Stomach (tissue), 19 donors: ENCODE measurements at places on chromosomes 12 and 14. TPM values are rescaled to one million over a fixed set of nuclear protein-coding genes. Genes with fewer than 3 reads are reported as not detected.
A peak's percentile ranks its signal among the peaks of the same experiment; 100 is the strongest.

Gene TMEM229B
- total RNA-seq = 2.6 TPM

- DNase-seq = no peak
Observed at GRCh38 chr12:108907839-108908351, 28.0 kb downstream of the DAO start.

Gene CLBA1
- 3.5 TPM for total RNA-seq

Gene C12orf54
- not detected for total RNA-seq

DNA sequence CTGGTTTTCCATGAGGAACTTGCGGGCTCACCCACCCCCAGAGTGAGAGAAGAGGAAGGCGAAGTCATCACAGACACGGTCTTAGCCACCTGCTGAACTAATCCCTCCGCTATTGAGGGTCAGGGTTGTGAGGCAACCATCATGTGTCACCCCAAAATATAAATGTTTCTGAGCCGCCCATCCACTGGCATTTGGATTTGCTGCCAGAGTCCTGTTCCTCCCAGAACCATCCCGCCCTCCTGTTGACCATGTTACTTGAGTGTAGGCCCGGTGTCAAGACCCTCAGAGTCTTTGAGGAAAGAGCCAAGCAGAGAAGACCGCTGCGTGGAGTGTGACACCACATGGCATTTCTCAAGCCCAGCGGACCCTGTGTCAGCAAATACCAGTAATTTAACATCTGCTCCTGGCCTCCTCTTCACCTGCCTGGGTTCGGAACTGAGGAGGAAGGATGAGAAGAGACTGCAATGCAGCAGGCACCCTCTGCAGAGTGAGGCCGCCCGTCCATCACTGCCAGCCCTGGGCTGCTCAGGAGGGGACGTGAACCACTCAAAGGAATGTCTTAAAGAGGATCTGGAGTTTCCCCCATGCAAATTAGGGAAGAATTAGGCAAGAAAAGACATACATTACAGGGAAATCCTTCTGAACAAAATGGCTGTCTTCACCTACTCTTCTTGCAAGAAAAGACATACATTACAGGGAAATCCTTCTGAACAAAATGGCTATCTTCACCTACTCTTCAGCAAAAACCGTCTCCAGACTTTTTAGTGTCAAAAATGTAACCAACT, 100.4 kb downstream of the FBXL14 start:
- no peak for DNase-seq

DNA sequence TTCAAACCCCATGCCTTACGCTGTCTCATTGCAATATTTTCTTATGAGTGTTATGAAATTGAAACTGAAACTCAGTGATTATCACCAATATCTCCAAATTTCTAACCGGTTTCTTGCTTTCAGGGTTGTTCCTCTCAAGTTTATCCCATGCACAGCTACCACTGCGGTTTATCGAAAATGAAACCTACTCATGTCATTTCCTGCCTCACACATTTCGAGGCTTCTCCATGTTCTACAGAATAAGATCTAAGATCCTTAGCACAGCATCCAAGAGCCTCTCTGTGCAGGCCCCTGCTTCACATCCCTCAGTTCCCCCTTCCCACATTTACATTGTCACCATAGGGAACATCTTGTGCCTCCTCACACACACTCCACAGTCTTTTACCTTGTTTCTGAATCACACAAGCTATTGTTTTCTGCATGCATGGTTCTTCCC, 45.5 kb upstream of the FAR2 start:
- peak; percentile 47 for DNase-seq

Gene RHOJ
- 9.9 TPM for total RNA-seq

DNA sequence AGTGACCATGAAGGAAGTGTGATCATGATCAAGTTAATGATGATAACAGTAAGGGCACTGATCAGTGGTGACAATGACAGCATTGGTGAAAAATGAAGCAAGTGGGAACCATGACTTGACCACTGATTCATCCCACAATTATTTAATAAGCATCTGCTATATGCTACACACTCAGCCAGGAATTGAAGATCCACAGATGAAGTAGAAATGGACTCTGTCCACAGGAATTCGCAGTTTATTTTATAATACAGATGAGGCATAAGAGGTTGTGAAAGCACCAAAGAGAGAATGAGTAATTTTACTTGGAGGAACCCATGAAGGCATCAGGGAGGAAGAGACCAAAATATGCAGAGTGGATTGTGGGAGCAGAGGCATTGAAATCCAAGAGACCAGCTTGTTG, 33.8 kb upstream of the SMUG1 start:
- no peak for DNase-seq

GRCh38 chr12:98456576-98457573, 58.5 kb upstream of the TMPO start:
- peak; percentile 84 for DNase-seq

- DNase-seq = no peak
Observed at GRCh38 chr12:64299628-64300027, 77.5 kb upstream of the KICS2 start.

Gene ZCRB1
- total RNA-seq = 3.5 TPM

DNA sequence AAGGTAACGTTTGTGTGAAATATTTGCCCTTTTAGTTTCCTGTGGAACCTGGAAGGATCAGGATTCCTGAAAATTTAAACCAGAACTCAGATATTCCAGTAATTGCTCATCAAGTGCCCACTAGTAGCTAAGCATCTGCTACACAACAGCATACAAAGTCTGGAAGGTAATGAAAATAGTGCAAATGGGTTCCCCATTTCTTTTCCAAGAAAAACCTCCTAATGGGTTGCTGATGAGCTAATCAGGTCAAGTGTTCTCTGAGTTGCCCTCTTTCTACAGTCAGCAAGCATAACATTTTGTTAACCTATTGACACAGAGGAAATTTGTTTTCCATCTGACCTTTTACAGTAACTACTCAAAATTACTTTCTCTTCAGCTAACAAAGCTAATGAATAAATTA, 83.6 kb upstream of the PMCH start:
- DNase-seq = no peak

Gene FGD6
- total RNA-seq = 7.0 TPM

Gene KRT85
- not detected for total RNA-seq

GRCh38 chr12:673849-674248, 10.6 kb upstream of the NINJ2 start:
- no peak for DNase-seq

GRCh38 chr12:119055977-119056376, 74.6 kb downstream of the SRRM4 start:
- DNase-seq = no peak

DNA sequence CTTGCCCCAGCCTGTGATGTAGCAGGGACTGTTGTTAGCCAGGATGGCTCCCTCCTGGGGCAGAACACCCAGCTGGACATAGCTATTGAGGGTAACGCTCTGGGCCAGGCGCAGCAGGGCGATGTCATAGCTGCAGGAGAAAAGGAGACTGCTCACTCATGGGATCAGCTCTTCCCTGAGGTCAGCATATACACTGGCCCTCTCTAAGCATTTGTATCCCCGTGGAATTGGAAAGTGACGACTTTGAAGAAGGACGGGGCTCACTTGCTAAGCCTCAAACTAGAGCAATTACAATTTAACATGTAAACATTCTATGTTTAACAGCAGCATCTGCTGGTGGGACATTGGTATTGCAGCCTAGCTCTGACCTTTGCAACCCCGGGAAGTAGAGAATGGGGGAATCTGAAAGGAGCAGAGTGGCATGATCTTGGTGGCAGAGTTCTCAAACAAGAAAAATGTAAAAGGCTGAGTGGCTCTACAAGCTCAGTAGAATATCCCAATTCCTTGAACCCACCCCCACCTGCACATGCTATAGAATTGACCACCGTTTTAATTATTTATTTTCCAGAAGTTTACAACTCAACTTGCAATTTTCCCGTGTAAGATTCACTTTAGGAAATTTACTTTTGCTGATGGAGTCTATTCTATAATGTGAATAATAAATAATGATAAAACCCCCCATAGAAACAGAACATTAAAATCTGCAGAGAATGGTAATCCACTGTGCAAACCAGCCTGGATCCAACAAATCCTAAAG, 5.0 kb downstream of the CELA1 start:
- peak; percentile 90 for DNase-seq

Gene NEUROD4
- not detected for total RNA-seq

- DNase-seq = no peak
Observed at GRCh38 chr14:77372304-77372841, 4.5 kb downstream of the TMED8 start.

Gene COX8C
- not detected for total RNA-seq

Gene SCN8A
- total RNA-seq = 1.3 TPM

DNA sequence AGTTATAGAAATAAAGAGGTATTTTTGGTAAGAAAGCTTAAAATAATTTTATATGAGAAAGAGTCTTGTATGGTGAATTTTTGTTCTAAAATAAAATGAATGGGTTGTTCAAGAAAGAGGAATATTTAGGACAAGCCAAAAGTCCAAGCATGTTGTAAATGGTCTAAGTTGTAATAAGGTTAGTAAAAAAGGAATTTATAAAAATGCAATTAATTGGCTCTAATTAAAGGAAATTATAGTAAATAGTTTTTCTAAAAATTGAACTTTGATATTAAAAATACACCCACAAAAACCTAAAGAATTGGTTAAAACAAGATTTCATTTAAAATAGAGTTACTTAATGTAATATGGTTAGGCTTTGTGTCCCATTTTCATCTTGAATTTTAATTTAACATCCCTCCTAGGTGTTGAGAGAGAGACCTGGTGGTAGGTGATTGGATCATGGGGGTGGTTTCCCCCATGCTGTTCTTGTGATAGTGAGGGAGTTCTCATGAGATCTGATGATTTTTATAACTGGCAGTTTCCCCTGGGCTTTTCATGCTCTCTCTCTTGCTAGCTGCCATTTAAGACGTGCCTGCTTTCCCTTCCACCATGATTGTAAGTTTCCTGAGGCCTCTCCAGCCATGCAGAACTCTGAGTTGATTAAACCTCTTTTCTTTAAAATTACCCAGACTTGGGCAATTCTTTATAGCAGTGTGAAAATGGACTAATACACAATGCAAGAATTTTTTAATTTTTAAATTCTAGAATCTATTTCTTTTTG, 13.0 kb downstream of the SLC22A17 start:
- DNase-seq = no peak

GRCh38 chr12:94039914-94040313, 108.5 kb upstream of the PLXNC1 start:
- no peak for DNase-seq

GRCh38 chr12:49100380-49100779, 5.8 kb upstream of the DHH start:
- no peak for DNase-seq

GRCh38 chr14:105244334-105244733, 4.0 kb upstream of the BTBD6 start:
- DNase-seq = no peak

DNA sequence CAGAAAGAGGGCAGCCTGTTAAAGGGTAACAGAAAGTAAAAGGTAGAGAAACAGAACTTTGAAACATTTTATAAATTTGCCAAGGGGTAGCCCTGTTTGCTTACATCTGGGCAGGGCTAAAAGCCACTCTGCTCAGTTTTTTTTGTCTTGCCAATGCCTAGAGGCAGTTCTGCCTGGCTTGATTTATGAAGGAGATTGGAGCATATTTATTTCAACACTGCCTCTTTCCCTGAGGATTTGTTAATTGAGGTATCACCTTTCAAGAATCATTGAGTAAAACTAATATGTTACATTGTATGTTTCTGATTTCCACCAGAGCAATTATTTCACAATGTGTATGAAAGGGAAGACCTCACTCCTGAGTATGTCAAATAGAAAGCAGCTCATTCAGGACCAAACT, 160.8 kb downstream of the GXYLT1 start:
- no peak for DNase-seq

DNA sequence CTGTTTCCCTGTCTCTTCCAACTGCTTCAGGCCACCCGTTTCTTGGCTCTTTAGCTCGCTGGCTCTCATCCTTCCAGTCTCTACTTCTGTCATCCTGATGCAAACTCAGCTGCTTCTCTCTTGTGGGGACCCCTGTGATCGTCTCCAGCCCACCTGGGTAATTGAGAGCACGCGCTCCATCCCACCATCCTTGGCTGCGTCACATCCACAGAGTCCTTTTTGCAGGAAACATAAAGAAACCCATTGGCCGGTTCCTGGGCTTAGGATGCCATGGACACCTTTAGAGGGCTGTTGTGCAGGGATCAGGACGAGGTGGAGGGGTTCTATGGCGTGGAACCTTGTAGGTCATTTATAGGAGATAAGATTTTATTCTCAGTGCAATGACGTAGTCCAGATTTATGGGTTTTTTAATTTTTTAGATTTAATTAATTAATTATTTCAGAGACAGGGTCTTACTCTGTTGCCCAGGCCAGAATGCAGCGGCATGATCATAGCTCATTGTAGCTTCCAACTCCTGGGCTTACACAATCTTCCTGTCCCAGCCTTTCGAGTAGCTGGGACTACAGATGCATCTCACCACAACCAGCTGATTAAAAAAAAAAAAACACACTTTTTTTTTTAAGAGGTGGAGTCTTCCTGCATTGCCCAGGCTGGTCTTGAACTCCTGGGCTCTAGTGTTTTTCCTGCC, 82.6 kb downstream of the CCDC92 start:
- DNase-seq = no peak

Gene PLD4
- not detected for total RNA-seq

GRCh38 chr12:1814266-1814665, 6.1 kb upstream of the LRTM2 start:
- no peak for DNase-seq

DNA sequence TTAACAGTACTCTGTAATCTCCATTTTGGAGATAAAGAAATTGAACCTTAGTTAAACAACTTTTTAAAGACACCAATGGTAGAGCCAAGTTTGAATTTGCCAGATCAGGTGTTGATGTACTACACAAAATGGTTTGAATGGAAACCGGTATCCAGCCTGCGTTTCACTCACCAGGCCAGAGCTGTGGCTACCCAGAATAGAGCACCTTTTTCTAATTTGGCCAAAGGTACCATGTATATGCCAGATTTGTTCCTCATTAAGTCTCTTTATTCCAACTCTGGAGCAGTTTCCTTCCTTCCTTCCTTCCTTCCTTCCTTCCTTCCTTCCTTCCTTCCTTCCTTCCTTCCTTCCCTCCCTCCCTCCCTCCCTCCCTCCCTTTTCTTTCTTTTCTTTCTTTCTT, 39.3 kb downstream of the PALS1 start:
- DNase-seq = no peak

- peak; percentile 67 for DNase-seq
Observed at GRCh38 chr12:54154681-54155186, 34.1 kb downstream of the SMUG1 start.

- DNase-seq = peak; percentile 56
Observed at GRCh38 chr12:94689002-94689645, 38.8 kb upstream of the TMCC3 start.

- DNase-seq = peak; percentile 12
Observed at GRCh38 chr12:22796941-22797630, 172.1 kb downstream of the ETNK1 start.

Gene THAP2
- 0.87 TPM for total RNA-seq

DNA sequence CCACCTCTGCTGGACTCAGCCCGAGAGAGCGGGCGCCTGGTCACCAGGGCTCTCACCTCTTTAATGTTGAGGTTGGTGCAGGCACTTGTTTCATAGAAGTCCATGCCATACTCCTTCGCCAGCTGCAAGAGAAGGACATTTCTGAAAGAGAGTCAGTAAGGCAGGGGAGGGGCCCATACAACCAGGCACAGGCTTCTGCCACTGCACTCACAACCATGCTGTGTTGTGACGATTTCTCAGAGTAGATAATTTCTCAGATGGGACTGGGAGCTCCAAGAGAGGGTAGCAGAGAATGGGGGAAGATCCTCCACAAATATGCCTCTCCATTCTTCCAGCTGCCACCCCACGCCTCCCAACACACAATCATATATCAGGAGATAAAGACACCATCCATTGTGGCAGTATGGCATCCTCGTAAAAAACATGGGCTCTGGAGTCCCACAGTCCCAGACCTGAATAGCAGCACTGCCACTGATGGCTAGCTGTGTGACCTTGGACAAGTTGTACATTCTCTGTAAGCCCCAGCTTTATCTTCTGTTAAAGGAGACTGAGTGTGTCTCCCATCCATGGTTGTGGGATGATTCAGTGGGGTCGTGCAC, 6.2 kb upstream of the GPX2 start:
- DNase-seq = no peak
